ENCODE measurements at places on chromosomes 16 and 17.
A peak's percentile ranks its signal among the peaks of the same experiment; 100 is the strongest.

DNA sequence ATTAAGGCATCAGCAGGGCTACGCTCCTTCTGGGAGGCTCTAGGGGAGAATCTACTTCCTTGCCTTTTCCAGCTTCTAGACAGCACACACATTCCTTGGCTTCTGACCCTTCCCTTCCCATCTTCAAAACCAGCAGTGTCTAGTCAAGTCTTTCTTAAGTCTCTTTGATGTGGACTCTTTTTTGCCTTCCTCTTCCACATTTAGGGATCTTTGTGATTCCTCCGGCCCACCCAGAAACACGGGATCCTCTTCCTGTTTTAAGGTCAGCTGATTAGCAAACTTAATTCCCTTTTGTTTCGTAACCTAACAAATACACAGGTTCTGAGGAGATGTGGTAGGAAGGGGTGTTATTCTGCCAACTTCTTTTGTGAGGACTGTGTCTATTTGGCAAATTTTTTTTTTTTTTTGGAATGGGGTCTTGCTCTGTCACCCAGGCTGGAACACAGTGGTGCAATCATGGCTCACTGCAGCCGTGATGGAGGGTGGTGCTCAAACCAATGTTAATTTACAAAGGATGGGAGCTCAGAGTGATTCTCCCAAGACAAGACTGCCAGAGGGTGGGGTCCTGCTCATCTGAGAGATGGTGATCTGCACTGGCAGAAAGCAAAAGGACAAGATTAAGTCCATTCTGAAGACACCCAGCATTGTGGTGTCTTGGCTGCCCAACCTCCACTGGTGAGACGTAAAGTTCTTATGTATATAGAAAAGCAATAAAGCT is 14.7 kb downstream of the KNOP1 start:
- DNase-seq: no peak

DNA sequence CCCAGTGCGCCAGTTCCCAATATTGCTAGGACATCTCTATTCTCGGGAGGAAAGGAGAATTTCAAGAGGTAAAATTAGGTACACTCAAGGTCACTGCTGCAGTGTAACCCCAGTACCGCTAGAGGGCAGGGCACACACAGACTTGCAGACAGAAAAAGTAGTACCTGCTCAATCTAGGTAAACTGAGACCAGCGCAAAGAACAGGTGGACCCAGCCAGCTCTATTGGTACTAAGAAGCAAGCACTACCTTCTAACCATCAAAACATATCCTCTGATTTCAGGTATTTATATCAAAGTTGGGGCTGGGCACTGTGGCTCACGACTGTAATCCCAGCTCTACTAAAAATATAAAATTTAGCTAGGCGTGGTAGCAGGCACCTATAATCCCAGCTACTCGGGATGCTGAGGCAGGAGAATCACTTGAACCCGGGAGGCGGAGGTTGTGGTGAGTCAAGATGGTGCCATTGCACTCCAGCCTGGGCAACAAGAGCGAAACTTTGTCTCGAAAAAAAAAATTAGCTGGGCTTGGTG is 3.6 kb upstream of the WDR81 start:
- peak; percentile 72 for DNase-seq

DNA sequence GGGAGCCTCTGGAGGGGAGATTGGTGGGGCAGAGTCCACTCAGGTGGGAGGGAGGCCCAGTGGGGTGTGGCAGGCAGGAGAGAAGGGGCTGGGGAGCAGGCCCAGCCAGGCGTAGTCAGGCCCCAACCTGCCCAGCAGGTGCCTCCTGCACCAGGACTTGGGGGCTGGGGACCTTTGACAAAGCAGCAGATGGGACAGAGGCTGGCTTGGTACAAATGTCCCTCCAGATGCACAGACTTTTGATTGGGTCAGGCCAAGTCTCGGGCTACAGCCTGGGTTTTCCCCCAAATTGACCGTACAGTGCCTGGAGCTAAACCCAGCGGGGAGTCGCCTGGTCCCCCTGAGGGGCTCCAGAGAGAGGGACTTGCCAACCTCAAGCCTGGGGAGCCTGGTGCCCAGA is 411 bp downstream of the GGT6 start:
- no peak for DNase-seq

GRCh38 chr17:45895304-45895968 is 1.1 kb downstream of the MAPT start:
- peak; percentile 58 for DNase-seq

DNA sequence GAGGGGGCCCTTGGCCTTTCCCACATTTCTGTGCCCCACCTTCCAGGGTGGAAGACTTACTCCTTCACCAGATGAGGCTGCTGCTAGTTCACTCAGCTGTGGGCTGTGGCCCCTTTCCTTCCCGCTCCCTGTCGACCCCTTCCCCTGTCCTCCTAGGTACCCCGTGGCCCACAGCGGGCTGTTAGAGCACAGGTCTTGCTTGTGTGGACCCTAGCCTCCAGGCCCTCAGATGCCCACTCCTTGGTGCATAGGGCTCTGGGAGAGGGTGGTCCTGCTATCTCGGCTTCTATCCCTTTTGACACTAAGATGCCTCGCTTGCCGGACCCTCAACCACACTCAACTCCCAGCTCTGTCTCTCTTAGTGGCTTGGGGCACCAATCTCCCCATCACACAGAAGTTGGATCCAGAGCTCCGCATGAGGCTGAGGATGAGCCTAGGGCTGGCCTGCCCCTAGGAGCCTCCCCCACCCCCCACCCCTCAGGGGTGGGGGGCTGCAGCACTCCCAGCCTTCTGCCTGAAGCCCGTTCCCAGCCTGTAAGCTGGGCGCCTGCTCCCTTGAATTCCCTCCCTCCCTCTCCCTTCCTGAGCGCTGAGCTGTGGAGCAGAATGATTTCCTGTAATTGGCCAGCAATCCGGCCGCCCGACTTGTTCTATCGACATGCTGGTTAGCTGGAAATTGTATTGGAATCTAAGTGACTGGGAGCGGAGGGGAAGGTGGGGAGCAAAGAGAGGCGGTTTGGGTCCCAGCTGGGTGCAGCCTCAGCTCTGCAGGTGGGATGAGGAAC is 30.9 kb downstream of the DCAKD start:
- DNase-seq: no peak
